ENCODE measurements at places on chromosomes 5 and 9.

DNA sequence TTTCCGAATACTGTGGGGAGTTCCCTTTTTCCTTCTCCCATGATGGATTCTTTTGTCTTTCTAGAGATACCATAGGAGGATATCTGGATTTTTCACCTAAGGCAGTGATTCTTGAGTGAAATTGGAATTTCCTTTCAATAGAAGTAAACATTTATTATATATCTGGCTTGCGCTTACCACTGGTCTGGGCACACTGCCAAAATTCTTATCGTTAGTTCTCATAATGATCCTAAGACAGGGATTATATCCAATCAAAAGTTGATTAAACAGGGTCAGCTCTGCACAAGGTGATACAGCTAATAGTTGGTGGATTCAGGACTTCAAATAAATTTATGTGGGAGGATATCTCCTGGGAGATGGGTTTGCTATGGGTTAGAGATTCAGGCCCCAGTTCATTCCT lies 9.6 kb downstream of the TLE4 start:
- no peak for DNase-seq

DNA sequence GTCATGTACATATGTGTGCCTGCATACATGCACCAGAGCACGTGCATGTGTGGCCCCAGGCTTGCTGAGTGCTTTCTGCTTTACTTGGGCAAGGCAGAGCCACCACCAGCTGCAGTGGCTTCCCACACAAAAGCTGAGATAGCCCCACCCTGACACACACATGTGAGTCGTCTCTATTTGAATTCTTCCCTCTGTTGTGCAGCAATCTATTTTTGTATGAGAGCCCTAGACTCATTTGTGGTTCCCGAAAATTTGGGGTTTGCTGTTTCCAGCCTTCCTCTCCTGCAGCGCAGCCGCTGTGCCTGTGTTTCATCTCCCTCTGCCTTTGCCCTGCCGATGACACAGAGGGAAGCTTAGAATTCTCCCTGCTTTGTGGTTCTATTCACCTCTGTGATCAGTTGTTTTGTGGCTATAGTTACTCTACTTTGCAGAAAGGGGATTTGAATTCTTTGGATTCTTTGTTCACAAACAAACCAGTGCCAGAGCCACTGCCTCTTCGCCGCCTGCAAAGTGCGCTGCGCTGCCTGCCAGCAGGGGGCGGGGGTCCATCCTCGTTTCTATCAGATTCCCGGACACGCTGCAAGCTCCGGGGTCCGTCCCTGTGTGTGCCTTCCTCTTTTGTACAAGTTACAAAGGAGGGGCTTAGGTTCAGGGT lies 95.8 kb upstream of the DAP start:
- DNase-seq = peak; percentile 63

DNA sequence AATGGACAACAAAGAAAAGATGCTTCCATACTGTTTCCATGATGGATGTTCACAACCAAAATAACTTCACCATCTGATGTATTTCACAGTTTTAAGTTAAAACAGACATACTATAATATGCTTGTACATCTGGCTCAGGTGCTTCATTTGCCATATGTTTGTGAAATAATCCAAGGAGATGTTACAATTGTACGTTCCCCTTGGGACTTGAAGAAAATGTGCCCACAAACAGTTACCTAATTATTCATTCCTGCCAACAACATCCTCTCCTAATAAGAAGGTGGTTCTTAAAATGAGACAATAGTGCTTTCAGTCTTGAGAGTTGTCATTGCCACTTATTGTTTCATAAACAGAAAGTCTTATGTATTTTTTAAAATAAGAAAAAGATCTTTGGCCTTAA lies 33.1 kb upstream of the SMARCA2 start:
- DNase-seq = no peak

- peak; percentile 37 for DNase-seq
Observed at GRCh38 chr5:146919304-146919703, 40.7 kb upstream of the PPP2R2B start.

GRCh38 chr5:32673272-32673671 lies 37.8 kb upstream of the NPR3 start:
- DNase-seq = no peak

DNA sequence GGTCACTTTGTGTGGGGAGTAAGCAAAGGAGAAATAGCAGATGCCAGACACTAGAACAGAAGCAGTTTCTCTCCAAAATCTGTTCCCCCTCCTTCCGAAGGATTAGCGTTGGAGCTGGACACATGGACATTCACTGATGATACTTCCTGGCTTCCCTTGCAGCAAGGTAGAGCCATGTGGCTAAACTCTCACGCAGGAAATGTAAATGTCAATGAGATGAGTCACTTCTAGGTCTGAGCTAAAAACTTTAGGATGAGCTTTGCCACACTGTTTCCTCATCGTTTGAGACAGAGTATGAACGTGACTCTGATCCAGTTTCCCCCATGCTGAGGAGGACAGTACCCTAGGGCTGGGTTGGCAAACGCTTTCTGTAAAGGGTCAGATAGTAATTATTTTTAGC lies 5.1 kb downstream of the BHMT2 start:
- no peak for DNase-seq

- DNase-seq = no peak
Observed at GRCh38 chr9:104027295-104027694, 66.8 kb upstream of the SMC2 start.

GRCh38 chr5:115992848-115993350 lies 30.6 kb downstream of the LVRN start:
- no peak for DNase-seq

DNA sequence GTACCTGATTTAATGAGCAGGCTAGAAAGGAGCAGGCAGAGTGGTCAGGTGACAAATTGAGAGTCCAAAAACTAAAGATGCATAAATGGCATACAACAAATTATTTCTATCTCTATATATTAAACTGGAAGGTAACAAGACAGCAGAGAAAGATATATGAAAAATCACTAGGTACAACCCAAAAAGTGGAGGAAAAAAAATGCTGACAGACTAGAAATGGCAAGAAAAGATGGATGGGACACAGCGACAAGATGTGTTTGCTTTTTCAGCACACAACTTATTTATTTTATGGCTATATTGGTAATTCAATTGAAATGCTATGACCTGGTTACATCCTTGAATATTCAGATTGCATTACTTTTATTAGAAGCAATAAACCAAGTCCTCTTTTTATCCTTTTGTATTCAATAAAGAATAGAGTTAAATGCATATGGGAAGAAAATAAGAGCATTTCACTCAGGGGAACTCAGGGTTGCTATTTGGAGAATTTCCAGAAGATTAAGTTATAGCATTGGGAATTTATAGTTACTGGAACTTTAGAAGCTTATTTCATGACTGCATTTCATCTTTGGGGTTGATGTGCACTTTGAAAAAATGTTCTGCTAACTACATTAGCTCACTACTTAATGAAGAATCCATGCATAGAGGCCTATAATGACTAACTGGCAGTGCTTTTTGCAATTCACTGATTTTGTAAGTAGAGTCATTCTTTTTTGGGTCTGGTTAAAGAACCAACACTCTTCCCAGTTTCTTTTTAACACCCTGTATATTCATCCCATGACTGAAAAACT lies 566.6 kb upstream of the TUSC1 start:
- DNase-seq = no peak

Measured in renal pelvis (tissue), 12 donors.